Left ventricle myocardium superior (tissue), 1 donor: ENCODE measurements at places on chromosomes 13 and 19.

- DNase-seq, result no peak
These were observed 3.9 kb upstream of the NCAN start for GRCh38 chr19:19207637-19208572.

DNA sequence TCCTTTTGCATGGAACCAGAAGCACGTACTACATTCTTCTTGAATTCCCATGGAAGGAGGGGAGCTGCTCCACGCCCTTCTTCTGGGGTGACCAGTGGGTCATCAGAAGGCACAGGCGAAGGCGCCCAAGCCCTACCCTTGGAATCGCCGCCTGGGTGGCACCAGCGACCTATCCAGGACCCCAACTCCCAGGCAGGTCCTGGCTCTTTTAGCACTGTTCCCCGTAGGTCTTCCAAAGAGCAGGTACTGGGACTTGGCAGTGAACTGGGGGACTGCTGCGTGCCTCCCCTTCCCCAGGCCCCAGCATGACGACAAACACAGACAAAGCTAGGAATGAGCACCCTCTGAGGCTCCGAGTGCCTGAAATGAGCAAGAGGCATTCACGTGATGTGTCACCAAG, 45.0 kb downstream of the CEBPG start:
- DNase-seq, result peak; percentile 14

GRCh38 chr19:10828981-10829821, 6.8 kb downstream of the TMED1 start:
- DNase-seq, result peak; percentile 31

- peak; percentile 80 for DNase-seq
These were observed 261 bp downstream of the FARP1 start for GRCh38 chr13:98143157-98143553.

GRCh38 chr19:6394831-6395230, 1.9 kb upstream of the GTF2F1 start:
- no peak for DNase-seq

GRCh38 chr19:54133312-54133956, 4.1 kb upstream of the CNOT3 start:
- DNase-seq, result no peak

GRCh38 chr19:54138489-54139256, 1.1 kb downstream of the CNOT3 start:
- no peak for DNase-seq

- peak; percentile 60 for DNase-seq
These were observed 551 bp downstream of the FZR1 start for GRCh38 chr19:3506384-3507340.

DNA sequence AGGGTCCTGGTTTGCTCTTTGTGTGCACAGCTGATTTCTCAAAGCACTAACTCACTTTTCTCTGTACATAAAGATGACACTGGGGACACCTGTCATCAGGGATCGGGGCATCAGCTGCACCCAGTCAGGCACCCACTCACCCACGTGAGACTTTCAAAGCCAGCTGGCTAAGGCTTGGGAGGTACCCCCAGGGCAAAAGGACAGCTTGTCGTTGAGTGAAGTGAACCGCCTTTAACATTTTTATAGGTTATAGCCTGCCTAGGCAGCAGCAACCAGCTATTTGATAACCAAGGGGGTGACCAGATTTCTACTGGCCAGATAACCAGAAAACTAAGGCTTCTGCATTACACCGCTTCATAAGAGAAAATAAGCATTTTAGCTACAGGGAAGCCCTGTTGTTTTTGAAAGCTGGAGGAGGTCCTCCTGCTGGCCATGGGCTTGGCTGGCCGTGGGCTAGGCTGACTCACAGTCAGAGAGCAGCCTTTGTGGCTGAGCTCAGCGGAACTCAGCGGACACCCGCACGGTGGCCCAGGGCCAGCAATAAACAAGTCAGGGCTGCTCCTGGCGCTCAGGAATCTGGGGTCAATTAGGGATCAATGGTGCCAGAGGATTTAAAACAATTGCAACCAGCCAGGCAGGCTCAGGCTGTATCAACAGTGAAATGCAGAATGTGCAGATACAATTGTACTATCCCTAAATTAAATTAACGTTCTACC, 57.1 kb downstream of the ALOX5AP start:
- peak; percentile 87 for DNase-seq

- DNase-seq, result no peak
These were observed 30.9 kb upstream of the ZNF562 start for GRCh38 chr19:9705836-9706235.

GRCh38 chr13:38863536-38863935, 127.1 kb downstream of the STOML3 start:
- no peak for DNase-seq

DNA sequence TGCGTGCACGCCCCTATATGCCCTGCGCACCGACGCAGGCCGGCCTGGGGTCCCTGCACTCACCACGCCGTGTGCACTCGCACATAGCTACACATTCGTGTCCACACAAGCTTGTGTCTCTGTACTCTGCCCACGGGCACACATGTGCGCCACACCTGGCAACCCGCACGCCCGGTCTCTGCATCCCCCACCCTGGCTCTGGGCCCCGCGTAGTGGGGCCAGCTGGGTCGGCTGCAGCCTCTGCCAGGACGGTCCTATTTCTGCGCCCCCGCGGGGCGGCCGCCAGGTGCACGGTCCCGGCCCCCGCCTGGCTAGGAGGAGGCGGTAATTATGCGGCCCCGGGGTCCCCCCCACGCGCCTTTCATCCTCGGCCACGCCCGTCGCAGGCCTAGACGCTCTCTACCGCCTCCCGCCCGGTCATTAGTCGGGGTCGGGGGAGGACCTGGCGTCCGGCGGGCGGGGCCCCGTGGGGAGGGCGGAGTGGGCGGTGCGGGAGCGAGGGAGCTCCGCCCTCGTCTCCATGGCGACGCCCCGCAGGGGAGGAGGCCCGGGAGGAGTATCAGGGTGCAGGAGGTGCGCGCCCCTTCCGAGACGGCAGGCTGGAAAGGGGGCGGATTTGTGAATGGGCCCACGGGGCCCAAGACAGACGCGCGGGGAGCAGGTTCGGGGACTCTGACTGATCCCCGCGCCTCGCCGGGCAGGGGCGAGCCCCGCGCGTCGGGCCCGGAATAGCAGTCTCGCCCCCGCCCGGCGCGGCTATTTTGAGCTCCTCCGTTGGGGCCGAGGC, 2.8 kb upstream of the CIRBP start:
- DNase-seq, result peak; percentile 93

GRCh38 chr19:49427855-49428546, 2.8 kb downstream of the GFY start:
- DNase-seq, result peak; percentile 32

- peak; percentile 65 for DNase-seq
These were observed 4.6 kb downstream of the PPP5C start for GRCh38 chr19:46351241-46352041.

- DNase-seq, result no peak
These were observed 21.3 kb downstream of the IPO5 start for GRCh38 chr13:97974773-97975172.

DNA sequence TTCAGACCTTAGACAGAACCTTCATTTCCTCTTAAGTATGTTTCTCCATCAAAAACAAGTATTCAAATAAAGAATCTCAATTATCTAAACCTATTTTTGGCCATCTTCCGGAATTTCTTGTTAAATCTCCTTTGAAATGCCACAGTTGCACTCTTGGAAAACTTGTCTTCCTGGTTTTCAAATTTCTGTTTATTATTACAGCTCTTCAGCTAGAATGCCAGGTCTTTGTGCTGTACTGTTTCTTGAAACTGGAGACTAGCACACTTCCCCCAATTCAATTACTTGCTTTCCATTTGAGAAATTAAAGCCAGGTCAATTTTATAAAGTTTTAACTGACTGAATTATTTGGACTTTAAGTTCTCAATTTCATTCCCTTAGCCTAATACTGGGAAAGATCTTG, 10.2 kb downstream of the KCNRG start:
- no peak for DNase-seq

- no peak for DNase-seq
These were observed 2.9 kb upstream of the IRS2 start for GRCh38 chr13:109789262-109789661.

GRCh38 chr13:72180253-72180952, 313.4 kb upstream of the DACH1 start:
- no peak for DNase-seq

- no peak for DNase-seq
These were observed 45.2 kb upstream of the HMGB1 start for GRCh38 chr13:30510811-30511371.

- DNase-seq, result no peak
These were observed 14.4 kb downstream of the NFKBID start for GRCh38 chr19:35885904-35886303.

DNA sequence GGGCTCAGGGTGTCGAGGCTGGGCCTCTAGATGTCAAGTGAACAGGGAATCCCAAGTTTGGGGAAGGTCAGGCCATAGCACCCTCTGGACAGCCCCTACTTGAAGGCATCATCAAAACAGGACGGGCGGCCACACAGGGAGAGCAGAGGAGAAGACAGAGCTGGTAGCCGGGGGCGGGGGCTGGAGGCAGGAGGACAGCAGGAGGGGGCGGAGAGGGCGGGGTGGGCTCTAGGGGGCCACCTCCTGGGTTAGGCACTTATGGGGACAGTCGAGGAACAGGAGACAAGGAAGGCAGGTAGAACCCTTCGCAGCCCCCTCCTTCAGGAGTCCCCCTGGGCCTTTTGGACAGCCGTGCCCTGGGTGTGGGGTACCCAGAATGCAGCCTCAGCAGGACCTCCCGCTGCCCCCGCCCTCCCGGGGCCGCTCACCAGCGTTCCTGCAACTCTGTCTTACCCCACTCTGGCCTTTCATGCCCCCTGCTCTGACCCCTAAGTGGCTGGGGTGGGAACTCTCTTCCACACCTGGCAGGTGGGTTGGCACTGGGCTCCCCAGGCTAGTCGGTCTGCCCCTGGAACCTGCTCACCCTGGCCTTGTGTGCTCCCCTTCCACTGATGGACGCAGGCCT, 5.8 kb downstream of the SSBP4 start:
- DNase-seq, result peak; percentile 35

- DNase-seq, result no peak
These were observed 1856.1 kb downstream of the OLFM4 start for GRCh38 chr13:54884682-54885081.

GRCh38 chr19:54480051-54480450, 7.0 kb upstream of the CDC42EP5 start:
- DNase-seq, result no peak

GRCh38 chr13:68176475-68176874, 946.3 kb upstream of the PCDH9 start:
- no peak for DNase-seq

GRCh38 chr13:112970552-112971287, 1.7 kb downstream of the MCF2L start:
- DNase-seq, result no peak

DNA sequence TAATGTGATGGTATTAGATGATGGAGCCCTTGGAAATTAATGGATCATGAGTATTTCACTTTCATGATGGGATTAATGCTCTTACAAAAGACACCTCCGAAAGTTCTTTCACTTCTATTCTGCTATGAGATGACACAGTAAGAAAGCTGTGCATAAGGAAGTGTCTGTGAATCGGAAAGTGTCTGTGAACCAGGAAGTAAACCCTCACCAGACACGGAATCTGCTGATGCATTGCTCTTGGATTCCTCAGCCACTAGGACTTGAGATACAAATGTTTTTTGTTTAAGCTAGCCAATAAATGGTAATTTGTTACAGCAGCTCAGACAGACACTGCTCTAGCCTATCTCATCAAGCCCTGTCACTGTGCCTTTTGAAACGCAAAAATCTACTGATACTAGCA, 440.4 kb upstream of the PRR20A start:
- DNase-seq, result no peak

GRCh38 chr13:94009701-94010100, 469.8 kb downstream of the DCT start:
- DNase-seq, result no peak

- DNase-seq, result no peak
These were observed 83.8 kb upstream of the KL start for GRCh38 chr13:32932376-32932775.

- DNase-seq, result no peak
These were observed 28.7 kb downstream of the TMEM161A start for GRCh38 chr19:19109601-19110000.

DNA sequence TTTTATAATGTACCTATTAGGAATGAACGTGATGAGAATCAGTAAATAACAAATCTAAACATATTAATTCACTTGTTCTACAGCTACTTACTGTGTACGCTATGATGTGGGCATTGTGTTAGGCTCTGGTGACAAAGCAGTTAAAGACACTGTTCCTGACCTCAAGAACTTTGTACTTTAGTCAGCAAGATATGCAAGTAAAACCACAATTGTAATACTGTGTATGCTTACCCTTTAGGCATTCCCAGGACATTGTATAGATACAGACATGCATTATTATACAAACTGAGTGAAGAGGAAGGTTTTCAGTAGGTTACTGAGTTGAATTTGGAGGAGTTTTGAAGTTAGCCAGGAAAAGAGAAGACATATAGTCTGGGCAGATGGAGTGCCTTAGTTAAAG, 435.8 kb downstream of the HS6ST3 start:
- no peak for DNase-seq

- DNase-seq, result no peak
These were observed 2480.7 kb upstream of the PCDH20 start for GRCh38 chr13:63896321-63896720.

GRCh38 chr13:100796463-100796862, 121.9 kb upstream of the TMTC4 start:
- DNase-seq, result no peak

DNA sequence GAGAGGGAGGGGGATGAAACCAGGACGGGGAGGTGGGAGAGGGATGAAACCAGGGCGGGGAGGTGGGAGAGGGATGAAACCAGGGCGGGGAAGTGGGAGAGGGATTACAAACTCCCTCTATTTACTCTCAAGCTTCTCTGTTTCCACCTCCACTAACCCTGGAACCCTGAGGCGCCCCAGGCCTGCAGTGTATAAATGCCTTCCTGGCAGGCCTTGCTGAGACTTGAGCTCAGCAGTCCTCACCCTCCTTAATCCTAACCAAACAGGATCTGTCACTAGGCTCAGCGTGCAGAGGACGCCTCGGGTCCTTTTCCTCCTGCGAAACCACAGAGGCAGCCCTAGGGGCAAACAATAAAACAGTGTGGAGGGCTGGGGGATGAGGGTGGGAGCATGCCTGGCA, 32.1 kb upstream of the OR1M1 start:
- no peak for DNase-seq

- no peak for DNase-seq
These were observed 25.0 kb downstream of the CKM start for GRCh38 chr19:45297674-45298073.

- DNase-seq, result no peak
These were observed 135.7 kb downstream of the MIPEP start for GRCh38 chr13:23753458-23753857.

DNA sequence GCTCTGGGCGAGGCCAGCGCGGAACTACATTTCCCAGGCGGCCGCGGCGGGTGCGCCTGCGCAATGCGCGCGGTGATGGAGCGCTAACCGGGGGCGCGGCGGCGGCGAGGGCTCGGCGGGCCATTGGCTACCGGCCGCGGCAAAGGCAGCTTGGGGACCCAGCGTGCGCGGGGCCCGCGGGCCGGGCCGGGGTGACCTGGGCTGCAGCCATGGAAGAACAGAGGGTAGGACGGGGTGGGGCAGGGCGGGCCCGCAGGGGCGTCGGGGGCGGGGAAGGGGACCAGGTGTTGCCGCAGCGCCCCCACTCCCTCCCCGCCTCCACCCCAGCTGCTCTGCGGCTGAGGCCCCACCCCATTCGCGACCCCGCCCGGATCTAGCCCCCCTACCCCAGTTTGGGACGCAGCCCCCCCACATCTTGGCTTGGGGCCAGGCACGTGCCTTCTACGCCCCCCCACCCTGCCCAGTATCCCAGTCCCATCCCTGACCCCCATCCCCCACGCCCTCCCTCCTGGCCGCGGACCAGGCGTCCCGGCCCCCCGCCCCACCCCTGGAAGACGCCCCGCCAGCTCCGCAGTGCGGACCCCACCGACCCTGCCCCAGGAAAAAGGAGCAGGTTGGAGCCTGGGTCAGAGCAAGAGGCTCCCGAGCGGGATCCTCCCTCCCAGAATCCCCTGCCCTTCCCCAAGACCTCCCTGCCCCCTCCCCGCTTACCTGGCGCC, at the start of gene FSD1:
Gene FSD1, plus strand, starts transcription at position 61 of the 719 bp plus-strand sequence. Its CDS starts 149 bp downstream, at position 210.
- peak; percentile 51 for DNase-seq
